Nephron progenitor cell (in vitro differentiated cells): ENCODE measurements at places on chromosomes 6 and 20.
A peak's percentile ranks its signal among the peaks of the same experiment; 100 is the strongest.

GRCh38 chr20:64245746-64246595 lies 9.6 kb upstream of the PCMTD2 start:
- no peak for DNase-seq

GRCh38 chr6:40431706-40432105 lies 155.5 kb downstream of the LRFN2 start:
- DNase-seq = no peak

- DNase-seq = no peak
These were observed 15.7 kb downstream of the DCBLD1 start for GRCh38 chr6:117498159-117498558.

DNA sequence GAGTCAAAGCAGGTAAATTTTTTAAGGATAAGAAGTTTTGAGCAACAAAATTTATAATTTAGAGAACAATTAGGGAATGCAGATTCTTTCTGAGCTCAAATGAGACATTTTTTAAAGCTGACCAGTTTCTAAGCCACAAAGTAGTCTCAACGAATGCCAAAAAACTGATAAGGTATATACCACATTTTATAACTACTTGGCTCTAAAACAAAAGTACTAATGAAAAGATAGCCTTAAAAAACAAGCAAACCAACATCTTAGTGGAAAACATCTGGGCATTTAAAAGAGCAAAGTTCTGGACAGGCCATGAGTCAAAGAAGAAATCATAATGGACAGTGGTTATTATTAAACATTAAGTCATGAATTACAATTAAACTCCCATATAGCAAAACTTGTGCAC lies 23.2 kb upstream of the RNF146 start:
- no peak for DNase-seq

DNA sequence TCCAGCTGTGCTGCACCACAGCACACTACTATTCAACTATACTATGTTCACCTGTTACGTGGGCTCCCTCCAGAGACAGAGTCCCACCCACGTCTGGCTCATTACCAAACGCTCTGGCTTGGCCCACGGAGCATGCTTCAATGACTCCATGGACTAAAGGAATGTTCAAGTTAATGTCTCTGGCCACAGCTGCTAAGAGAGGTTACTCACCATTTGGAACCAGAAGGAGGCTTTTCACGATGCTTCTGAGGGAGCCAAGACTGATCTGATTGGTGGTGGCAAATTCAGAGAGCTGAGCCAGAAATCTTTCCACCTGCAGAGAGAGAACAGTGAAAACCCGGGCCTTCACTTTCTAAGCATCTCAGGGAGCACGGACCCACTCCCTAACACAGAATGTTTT lies 15.6 kb downstream of the COMMD7 start:
- no peak for DNase-seq

DNA sequence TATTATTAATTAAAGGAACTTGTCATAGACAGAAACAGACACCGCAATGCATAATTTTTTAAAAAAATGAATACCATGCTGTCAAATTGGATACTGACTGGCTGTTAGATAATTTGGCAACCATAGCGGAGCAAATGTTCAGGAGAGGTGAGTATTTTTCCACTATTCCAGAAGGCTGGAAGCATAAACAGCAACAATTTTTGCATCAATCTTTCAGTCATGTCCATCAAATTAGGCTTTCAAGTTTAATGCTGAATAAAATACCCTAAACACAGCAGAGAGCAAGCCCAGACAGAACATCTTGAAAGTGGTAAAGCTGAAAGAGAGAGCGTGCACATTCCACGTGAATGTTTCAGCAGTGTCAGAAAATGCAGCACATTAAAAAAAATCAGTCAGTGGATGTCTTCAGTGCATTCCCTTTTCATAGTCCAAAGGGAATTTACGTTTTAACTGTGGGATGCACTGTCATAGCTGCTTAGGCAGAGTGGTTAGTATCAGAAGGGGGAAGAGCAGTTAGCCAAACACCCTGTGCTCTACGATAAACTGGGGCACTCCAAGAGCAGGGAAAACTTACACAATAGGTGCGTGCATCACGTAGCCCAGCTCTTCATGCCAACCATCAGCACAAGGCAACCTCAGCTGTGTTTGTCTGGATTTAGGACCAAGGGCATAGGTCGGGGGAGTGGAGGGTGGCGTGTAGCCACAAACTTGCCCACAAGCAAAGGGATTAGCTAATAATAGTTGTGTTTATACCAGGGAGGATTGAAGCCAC lies 116.2 kb upstream of the STMND1 start:
- no peak for DNase-seq

- peak; percentile 33 for DNase-seq
These were observed 3.9 kb upstream of the INSM1 start for GRCh38 chr20:20363799-20364592.

- no peak for DNase-seq
These were observed 12.2 kb downstream of the ZNF831 start for GRCh38 chr20:59175861-59176260.

DNA sequence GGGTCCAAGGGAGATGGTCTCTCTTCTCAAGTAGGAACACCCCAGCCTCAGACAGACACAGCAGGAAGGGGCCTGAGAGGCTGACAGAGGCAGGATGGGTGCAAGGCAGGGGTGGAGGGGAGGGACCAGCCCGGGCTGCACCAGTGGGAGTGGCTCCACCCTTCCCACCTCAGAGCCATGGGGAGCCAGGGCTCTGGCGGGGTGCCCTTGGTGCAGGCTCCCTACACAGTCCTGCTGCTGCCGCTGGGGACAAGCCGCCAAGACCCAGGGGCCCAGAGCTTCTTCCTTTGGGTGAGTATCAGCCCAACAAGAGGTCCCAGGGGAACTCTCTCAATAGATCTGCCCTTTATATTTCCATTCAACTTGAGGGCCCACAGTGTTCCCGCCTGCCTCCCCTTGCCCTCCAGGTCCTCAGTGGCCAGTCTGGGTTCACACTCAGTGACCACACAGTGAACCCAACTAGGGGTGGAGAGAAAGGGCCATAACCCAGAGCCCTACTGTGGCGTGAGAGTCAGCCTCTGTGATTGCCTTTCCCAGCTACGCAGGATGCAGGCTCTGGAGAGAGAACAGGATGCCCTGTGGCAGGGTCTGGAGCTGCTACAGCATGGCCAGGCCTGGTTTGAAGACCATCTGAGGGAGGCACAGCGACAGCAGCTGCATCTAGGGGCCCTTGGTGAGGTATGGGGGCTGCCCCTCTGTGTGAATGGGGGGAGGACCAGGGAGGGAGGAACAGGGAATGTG lies 592 bp downstream of the SAPCD1 start:
- no peak for DNase-seq

DNA sequence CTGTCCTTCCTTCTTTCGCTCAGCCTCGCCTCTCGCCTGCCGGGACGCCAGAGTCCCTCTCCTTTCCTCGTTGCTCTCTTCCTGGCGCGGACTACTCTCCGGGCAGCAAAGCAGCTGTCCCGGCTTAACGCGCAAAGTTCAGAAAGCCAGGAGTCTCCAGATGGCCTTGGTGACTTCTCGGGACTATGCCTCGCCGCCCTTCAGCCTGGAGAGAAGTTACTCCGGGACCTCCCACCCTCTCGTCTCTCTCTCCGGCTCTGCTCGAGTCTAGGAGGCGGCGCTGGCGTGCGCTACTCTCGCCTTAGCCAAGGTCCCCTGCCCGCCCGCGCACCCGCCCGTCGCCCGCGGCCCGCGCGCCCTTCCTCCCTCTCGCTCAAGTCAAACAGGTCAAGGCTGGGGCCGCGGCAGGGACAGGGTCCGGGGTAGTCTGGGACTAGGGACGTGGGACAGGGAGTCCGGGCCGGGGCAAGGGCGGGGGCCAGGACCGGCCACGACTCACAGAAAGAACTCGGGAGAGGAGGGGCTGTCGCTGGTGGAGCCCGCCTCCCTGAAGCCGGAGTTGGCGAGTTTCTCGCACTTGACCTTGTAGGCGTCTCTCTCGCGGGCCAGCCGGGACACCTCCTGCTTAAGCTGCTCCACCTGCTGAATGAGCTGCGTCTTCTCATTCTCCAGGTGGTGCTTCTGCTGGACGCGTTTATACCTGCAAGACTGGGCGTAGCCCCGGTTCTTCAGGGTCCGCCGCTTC lies 1.5 kb downstream of the MAFB start:
- DNase-seq = peak; percentile 75

GRCh38 chr6:113171882-113172281 lies 685.3 kb upstream of the MARCKS start:
- no peak for DNase-seq

- DNase-seq = no peak
These were observed 46.8 kb downstream of the CTCFL start for GRCh38 chr20:57478176-57478575.

- no peak for DNase-seq
These were observed 280.2 kb downstream of the COL12A1 start for GRCh38 chr6:74925683-74926082.

DNA sequence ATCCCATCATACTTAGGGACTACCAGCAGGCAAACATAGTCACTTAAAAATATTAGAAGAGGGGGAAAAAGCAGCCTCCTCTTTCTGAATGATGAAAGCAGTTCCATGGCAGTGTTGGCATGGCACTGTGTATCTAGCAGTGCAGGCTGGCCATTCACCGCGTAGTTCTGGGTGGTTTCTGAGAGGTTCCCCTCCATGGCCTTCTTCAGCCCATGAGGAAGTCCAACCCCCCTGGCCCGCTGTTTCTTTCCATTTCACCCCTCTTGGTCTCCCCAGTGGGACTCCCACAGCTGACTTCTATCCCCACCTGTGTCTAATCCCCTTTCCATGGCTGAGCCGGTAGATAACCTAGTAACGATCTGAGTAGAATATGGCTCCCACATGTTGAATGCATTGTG lies 17.0 kb downstream of the PPARD start:
- no peak for DNase-seq

GRCh38 chr6:63676412-63677114 lies 41.0 kb downstream of the PHF3 start:
- DNase-seq = no peak

DNA sequence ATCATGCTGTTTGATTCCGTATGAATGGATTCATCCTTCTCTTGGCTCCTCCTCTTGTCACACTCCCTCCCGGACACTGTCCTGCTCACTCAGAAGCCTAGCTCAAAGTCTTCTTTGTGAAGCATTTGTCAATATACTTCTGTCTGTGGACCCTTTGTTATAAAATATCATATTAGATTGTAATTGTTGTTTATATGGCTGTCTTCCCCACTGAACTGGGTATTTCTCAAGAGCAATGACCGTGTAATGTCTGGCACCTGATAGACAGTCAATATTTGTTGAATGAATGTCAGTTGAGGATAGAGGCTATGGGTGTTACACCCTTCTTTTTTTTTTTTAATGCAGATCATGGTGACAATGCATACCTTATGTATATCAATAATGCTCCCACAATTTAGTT lies 335.3 kb downstream of the SOX4 start:
- DNase-seq = no peak

- no peak for DNase-seq
These were observed 319.7 kb upstream of the MAN1A1 start for GRCh38 chr6:119669221-119669620.

GRCh38 chr20:48673507-48673906 lies 154.3 kb downstream of the PREX1 start:
- DNase-seq = no peak

DNA sequence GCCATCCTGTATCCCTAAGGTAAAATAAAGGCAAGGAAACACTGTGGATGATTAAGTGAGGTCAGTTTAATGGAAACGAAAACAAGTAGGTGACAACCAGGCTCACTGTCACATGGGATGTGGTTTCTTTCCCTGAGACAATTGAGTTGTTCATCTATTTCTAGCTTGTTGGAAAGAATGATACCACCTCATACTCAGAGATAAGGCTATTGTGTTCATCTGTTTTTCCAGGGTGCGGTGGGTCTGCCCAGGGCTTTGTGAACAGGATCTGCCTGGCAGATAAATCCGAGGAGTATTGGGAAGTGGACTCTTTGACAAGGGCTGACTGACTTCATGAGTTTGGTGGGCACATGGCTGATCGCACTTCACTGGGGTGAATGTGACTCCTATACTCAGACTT lies 80.8 kb upstream of the TIAM2 start:
- no peak for DNase-seq

DNA sequence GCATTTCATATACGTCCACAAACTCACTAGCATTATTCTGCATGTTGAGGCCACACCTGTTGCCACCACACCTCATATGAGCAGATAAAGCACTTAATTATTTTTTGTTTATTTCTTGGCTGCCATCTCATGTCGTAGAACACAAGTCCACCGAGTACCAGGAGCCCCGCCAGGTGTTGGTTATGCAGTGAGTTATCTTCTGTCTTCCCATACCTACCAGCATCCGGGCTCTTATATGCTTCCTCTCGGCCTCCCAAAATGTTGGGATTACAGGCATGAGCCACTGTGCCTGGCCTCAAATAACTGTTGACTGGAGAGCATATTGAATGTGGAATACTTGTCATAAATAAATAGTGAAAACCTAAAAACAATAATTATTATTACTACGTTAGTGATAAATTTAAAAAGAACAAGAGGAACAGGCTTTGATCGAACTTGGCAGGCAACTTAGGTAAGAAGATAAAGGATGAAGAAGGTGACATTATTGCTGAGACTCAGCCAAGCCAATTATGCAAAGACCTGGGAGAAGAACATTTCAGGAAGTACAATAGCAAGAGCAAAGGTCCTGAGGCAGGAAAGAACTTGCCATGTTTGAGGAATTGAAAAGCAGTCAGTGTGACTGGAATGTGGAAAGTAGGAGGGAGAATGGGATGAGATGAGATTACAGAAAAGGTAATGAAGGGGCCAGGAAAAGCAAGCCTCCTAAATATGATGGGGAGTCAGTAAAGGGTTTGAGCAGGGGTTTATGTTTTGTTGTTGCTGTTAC lies 12.6 kb upstream of the SLC23A2 start:
- DNase-seq = no peak

- no peak for DNase-seq
These were observed 225.5 kb upstream of the MARCKS start for GRCh38 chr6:113631666-113632065.

DNA sequence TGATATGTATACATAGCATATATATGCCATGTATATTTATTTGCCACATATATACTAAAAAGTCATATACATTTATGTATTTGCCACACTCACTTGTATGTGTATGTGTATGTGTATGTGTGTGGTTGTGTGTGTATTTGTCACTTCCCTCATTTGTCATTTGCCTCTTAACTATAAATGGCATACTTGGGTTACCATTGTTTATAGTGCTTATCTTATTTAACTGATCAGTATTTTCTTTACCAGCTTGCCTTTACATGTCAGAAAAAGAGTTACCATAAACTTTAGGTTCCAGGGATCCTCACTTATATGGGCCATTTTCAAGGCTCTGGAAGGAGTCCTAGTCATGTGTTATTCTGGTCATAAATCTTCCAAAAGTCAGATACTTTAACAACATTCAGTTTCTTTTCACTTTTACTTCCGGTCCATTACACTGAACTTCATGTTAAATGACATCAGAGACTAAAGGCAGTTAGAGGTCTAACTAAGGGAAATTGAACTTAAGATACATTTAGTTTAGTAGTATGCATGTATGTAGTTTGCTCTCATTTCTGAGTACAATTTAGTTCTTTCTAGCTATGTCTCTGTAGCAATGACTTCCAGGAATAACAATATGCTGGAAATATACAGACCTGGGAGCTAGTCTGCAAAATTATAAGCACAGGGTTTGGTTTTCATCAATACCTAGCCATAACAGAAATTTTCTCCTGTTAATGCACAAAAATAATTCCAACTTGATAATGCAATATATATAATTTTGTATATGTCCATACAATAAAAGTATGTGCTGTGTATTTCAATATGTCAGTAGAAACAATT lies 33.7 kb upstream of the HIVEP1 start:
- DNase-seq = no peak
